AG08396 (cell line): ENCODE measurements at places on chromosomes 6 and 20.

GRCh38 chr6:169604076-169604475 lies 97.8 kb downstream of the WDR27 start:
- DNase-seq: no peak

GRCh38 chr6:3892603-3893002 lies 43.4 kb downstream of the FAM50B start:
- DNase-seq: no peak

GRCh38 chr6:53568776-53569616 lies 24.1 kb upstream of the GCLC start:
- no peak for DNase-seq

GRCh38 chr6:31114970-31115849 lies 610 bp downstream of the PSORS1C1 start:
- DNase-seq: peak; percentile 34

DNA sequence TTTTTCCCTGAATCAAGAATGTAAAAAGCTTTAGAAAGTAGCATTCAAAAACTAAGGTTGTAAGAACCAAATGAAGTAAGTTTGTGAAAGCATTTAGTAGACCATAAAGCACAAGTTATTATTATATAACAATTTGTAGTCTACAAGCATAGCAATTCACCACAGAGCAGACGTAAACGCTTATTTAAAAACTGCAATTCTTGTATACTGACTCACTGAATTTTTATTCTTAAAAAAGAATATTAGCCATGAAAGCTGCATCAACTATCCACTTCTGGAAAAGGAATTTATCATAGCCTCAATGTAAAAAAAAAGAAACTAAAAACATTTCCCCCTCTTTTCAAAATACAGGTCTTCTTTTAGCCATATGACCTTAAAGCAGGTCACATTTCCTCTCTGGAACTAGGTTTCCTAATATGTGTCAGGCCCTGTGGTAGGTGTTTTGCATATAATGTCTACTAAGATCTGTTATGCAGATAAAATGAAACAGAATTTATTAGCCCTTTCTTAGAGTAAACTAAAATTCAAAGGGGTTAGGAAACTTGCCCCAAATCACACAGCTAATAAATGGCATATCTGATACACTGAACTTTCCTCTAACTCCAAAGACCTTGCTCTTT lies 2.1 kb downstream of the MAP3K7 start:
- DNase-seq: no peak

DNA sequence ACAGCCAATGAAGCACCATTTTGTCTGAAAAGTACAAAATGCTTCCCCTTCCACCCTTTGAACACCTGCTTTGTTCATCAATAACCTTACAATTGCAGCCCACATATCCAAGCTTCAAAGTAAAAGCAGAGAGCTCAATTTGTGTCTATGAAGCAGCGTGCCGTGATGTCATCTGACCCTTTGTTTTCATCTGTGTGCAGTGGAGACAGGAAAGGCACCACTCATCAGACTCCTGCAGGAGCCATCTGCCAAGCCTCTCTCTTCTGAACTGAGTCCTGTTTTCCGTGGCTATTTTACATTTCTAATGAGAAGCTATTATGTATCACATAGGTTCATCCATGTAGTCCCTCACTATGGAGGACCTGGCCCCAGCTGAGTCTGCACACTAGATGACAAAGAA lies 7.5 kb upstream of the LY86 start:
- DNase-seq: no peak

DNA sequence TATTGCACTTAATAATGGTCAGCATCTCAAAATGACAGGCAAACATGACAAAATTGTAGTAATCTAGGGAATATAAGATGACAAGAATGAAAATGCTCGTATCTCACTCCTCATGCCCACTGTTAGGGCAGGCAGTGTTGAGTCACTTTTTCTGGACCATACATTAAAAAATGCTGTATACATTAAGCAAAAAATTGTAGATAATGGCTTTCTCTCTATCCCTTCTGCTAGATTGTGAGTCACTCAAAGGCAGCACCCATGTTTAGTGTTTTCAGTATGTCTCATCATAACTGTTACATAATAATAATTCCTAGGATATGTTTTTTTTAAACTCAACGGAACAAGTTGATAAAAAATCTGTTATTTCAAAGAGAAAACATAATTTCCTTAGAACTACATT lies 199.3 kb downstream of the TENT5A start:
- DNase-seq: no peak

DNA sequence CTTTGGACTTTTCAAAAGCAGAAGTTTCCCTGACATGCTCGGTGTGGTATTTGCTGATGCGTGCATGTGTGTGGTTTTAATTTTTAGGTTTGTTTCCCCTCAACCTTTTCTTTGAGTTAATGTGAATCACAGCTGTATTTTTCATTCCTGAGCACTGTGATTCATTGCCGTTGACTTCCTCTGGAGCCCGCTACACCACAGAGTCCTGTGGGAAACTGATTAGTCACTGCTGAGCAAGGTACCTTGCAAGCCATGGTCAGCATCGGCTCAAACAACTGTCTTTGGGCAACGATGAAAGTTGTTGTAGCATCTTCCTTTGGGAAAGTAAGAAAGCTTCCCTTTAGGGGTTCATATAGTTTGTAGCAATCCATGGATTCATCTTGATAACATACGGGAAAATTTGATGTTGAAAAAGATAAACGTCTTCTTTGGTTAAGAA lies 57.5 kb downstream of the RIN2 start:
- peak; percentile 81 for DNase-seq

- no peak for DNase-seq
Observed at GRCh38 chr20:57188576-57189079, 77.8 kb downstream of the BMP7 start.

DNA sequence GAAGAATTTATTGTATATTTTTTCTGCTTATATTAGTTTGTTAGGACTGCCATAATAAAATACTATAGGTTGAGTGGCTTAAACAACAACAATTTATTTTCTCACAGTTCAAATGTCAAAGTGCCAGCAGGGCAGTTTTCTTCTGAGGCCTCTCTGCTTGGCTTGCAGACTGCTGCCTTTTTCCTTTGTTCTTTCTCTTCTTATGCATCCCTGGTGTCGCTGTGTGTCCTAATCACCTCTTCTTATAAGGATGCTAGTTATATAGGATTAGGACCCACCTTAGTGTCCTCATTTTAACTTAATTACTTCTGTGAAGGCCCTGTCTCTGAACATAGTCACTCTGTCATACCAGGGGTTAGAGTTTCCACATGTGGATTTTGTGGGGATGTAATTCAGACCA lies 354.4 kb downstream of the NKAIN2 start:
- DNase-seq: no peak

GRCh38 chr6:327538-328116 lies 35.3 kb downstream of the DUSP22 start:
- peak; percentile 54 for DNase-seq

DNA sequence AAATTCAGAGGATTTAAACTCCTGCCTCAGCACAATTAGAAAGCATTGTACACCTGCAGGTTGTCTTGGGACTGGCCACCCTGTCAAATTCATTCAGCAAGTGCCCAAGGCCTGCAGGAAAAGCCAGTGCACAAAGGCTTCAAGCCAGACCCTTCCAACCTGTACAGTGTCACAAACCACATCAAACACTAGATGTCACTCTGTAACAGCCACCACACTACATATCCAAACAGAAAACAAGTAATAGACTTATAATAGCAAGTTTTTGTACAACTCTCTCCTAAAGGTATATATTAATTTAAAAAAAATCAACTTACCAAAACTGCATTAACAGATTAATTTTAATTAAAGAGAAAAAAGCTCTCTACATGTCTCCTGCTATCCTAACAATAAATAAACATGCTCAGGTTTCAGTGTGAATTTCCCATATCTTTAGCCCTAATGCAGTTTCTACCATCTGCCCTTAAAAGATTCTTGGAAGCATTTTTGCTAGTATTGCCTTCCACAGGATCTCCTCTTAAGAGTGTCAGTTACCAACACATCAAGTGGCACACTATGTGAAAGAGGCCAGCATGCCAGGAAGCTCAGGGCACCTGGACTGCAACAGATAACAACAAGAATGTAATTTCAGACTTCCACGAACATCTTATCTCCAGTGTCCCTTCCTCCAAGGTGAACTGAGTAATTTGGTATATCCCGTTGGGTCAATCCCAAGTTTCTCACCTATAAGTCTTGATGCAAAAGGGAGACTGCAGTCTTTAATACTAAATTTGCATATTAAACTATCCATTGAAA lies 47.5 kb downstream of the RALGAPA2 start:
- DNase-seq: no peak

GRCh38 chr6:75751443-75751842 lies 2.4 kb downstream of the MYO6 start:
- peak; percentile 29 for DNase-seq

DNA sequence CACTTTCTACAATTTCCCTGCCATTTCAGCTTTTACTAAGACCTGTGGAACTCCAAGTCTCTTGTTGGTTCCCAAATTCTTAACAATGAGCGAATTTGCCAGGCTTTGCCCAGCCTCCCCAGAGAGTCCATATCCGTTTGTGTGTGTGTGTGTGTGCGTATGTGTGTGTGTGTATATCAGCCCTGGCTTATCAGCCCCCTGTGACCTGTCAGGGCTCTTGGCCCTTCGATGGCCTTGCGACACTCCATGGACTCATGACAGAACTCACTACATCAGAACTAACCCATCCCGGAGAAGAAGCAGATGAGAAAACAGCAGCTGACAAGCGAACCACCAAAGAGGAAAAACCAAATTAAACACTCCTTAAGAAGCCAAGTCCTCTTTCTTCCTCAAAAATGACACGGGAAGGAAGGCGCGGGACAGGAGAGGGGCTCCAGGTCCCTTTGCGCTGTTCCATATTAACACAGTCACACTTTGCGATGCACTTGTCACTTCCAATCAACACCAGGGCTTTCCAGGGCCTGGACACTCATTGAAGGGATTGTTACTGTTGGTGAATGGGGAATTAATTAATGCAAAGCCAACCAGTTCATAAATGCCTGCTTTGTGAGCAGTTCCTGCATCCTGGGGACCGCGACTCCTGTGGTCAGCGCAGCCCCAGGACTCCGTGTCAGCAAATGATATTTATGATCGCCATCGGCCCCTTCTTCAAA lies 524.0 kb downstream of the CD83 start:
- DNase-seq: no peak

GRCh38 chr6:55868771-55869479 lies 6.5 kb downstream of the BMP5 start:
- DNase-seq: no peak

DNA sequence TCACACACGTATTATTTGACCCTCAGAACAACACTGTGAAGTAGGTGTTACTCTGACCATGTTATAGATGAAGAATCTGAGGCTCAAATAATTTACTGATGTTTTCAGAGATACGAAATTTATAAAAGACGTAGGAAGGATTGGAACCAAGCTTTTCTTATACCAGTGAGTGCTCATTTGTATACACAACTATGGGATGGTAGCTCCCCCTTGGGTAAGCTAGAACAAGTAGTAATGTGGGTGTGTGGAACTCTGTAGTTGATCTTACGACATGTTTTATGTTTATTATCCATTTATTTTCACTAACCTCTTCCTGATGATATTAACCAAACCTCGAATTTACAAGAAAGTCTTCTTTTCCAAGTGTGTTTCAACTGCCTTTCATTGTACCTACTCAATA lies 248.5 kb downstream of the NKAIN2 start:
- DNase-seq: no peak

- no peak for DNase-seq
Observed at GRCh38 chr6:147910281-147910680, 401.8 kb downstream of the SAMD5 start.

DNA sequence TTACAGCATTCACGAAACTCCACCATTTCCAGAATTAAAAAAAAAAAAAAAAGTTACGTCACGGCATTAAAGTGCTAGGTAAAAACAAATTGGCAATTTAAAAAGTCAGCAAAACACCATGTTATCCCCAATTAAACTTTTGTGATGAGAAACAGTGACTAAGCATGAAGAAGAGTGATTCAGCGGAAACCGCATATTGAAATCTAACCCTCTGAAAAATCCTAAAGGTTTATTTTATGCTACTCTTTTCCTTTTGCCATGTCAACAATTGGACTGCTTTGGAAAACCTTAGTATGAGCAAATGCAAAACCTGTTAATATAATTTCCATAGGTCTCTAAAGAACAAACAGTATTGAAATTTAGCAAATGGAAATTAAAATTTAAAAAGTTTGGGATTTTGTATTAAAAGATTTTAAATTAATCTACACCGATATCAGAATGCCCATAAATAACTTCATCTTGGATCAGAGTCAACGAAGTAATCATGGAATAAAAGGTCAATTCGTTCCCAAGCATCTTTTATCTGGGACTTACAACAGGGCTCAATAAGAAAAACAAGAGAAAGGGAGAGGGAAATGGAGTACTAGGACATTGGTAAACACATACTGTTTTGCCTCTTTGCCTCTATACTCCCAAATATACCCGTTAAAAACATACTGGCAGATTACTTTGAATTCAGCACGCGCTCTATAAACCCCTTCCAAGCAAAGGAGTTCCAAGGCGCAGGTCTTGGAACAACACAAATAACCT lies 1.1 kb downstream of the FBXO30 start:
- DNase-seq: peak; percentile 46
